CD4-positive, alpha-beta T cell (primary cell): ENCODE measurements at places on chromosomes 4 and X. TPM values are rescaled to one million over a fixed set of nuclear protein-coding genes. Genes with fewer than 3 reads are reported as not detected.

Gene ESX1
- total RNA-seq = not detected

Gene PABPC1L2B
- not detected for total RNA-seq

- no peak for DNase-seq
Measured at GRCh38 chrX:40167233-40167849, 69.6 kb upstream of the BCOR start.

DNA sequence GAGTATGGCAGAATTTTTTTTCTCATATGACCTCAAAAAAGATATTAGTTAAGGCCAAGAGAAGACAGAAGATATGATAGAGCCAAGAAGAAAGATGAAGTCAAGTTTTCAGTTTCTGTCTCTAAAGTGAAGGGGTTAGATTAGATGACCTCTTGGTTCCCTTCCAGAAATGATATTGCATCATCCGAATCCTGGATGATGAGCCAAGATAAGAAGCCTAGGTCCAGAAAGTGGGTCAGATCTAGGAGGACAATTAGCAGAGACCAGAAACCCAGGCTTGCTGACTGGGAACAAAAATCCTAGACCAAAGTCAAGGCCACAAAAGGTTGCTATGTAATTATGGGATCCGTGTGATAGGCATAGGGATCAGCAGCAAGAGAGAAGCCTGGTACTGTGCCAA lies 20.2 kb downstream of the SATL1 start:
- no peak for DNase-seq

Gene UNC5C
- not detected for total RNA-seq

GRCh38 chrX:135287266-135287823 lies 21.9 kb upstream of the ETDC start:
- DNase-seq = no peak

GRCh38 chr4:81042578-81043365 lies 12.3 kb downstream of the BMP3 start:
- DNase-seq = no peak

Gene TMPRSS11B
- total RNA-seq = not detected

- no peak for DNase-seq
Measured at GRCh38 chr4:100841911-100842310, 324.1 kb upstream of the EMCN start.

GRCh38 chr4:139814323-139815015 lies 148.8 kb downstream of the MGST2 start:
- no peak for DNase-seq

- no peak for DNase-seq
Measured at GRCh38 chr4:37770016-37770415, 56.5 kb upstream of the PGM2 start.

GRCh38 chr4:22428441-22428840 lies 87.4 kb downstream of the ADGRA3 start:
- DNase-seq = no peak

DNA sequence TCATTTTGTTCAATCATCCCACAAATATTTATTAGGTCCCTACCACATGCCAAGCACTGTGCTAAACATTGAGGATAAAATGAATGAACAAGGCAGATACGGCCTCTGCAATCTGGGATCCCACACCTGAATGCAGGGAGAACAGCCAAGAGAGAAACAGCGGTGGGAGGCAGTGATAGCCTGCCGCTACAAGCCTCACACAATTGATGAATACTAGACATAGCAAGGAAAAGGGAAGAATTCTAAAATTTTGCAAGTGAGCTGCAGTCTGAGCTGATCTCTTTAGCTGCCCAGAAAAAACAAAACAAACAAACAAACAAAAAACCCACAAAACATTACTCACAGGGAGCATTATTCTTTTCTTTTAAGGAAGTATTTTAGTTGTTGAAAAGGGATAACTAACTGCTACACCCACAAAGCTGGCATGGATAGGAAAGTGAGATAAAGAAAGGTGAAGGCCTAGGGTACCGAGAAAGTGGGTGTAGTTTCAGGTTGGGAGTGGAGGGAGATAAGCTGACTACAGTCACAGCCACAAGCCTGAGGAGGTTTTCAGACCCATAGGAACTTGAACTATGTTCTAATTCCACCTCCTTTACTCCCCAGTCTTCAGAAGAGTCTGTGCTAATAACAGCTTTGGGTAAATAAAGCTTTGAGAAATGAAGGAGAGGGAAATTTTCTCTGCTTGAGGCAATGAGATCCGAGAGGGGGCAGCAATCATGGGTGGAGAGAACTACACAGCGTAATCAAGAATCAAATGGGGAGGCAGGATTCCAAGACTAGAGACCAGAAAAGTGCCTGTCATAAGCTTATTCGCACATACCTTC lies 85.4 kb downstream of the SH3RF1 start:
- no peak for DNase-seq

DNA sequence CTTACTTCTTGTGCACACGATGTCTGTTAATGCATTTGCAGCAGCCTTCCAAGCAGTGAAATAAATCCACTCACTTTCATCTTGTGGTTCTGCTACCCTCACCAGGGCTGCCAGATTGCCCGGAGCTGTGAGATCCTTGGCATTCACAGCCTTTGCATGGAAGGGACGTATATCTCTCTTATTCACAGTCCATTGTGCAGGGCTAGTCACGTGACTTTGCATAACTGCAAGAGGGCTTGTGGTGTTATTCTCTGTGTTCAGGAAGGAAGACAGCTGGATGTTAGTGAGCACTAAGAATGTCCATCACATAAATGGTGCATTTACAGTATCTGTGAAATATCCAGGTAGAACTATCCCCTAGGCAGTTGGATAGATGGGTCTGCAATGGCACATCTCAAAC lies 96.5 kb upstream of the BEND4 start:
- no peak for DNase-seq

DNA sequence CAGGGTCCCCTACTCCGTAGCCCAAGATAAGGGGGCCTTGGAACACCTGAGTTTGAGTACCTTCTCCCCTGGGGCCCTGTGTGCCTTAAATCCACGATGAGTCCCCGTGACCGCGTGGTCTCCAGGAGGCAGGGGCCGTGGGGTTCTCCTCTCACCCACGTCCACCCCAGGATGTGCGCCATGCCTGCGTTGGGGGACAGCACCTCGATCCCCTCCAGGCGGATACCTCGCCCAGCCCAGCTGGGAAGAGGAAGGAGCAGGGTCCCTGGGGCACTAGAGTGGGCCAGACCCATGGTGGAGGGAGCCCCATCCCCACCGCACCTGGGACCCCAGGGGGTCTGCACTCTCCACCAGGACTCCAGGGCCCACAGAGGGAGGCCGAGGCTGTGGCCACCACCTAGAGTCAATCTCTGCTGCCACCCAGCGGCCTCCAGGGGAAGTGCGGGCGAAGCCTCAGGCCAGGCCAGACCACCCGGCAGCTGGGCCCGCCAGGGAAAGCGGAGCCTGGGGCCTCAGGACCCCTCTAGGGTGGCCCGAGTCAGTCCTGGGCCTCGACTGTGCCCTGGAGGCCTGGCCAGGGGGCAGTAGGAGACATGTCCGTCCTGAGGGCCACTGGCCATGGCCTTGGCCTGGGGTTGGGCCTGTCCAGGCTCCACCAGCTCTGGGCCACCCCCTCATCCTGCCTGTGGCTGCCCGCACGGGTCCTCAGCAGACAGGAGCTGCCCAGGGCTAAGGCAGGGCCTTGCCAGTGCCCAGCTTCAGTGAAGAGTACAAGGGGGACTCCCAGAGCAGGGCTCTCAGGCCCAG lies 55.0 kb downstream of the FAM53A start:
- peak; percentile 59 for DNase-seq

- no peak for DNase-seq
Measured at GRCh38 chrX:20951016-20951810, 423.0 kb upstream of the CNKSR2 start.

GRCh38 chrX:149453030-149453429 lies 52.1 kb downstream of the IDS start:
- DNase-seq = no peak

DNA sequence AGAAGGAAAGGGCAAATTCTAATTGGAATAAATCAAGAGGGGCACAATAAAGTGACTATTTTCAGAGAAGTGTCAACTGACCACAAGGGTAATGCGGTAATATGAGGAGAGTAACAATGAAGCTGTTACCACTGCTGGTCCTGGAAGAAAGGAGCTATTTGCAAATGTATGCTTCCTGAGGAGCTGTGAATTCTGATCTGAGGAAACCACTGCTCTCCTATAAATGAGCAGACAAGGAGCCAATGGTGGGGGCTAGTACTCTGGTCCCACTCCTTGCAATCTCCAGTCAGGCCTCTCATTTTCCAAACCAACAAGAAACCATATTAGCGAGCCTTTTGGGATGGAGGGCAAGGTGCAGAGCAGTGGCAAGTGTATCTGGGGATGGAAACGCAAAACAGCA lies 770.2 kb downstream of the FSTL5 start:
- no peak for DNase-seq

DNA sequence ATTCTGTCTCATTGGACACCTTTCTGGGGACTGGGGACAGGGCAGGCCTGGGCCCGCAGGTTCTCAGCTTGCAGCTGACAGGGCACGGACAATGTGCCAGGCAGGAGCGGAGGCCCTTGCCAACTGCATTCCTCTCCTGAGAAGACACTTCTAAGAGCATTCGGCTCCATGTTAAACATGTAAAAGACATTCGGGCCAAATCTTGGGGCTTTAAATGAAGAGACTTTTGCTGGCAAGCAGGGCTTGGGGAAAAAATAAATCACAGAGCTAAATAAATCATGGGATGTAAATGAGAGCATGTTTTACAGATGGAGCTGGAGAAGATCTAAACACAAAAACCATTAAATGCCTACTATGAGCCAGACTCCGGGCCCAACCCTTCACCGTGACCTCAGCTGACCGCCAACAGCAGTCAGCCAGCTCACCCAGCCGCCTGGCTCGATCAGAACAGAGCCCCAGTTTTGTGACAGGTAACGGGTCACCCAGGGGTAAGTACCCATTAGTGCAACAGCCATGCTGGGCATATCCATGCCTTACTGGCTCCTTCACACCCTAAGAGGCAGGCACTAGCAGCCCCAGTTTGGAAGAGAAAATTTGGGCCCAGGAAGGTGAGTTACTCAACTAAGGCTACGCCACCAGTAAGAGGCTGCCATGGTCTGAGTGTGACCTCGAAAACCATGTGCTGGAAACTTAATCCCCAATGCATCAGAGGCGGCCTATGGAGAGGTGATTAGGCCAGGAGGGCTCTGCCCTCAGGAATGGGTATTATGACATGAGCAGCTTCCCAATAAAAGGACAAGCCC lies 14.7 kb downstream of the WDR1 start:
- no peak for DNase-seq

Gene P2RY8
- 139 TPM for total RNA-seq

DNA sequence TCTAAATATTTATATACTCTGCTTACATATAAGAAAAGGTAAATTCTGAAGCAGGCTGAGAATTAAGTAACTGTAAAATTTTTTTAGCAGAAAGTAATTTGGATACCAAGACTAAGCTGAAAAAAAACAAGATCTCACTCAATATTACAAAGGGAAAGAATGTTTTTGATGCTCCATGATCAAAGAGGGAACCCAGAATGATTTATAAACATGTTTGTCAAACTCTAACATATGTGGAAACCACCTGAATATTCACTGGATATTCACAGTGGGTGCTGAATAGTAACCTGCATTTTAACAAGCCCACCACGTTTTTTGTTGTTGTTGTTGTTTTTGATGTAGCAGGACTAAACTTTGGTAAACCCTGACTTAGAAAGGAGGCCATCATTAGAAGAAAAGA lies 324.9 kb upstream of the GATB start:
- no peak for DNase-seq

Gene CDS1
- total RNA-seq = 0.89 TPM

DNA sequence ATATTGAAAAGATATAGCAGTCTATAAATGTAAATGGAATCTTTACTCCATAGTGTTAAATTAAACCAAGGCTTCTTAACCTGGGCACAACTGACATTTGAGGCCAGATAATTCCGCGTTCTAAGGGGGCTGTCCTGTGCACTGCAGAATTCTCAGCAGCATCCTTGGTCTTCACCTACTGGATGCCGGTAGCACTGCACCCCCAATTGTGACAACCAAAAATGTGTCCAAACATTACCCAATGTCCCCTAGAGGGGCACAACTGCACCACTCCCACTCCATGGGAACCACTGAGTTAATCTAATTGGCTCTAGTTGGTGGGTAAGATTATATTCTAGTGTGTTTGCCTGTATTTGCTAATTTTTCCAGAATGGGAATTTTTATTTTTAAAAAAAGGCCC lies 16.6 kb downstream of the AP1S2 start:
- peak; percentile 13 for DNase-seq

Gene PNMA3
- 2.5 TPM for total RNA-seq

Gene RBMX2
- 20.5 TPM for total RNA-seq
